Lung microvascular endothelial cell (primary cell): ENCODE measurements at places on chromosomes 13 and 19. TPM values are rescaled to one million over a fixed set of nuclear protein-coding genes. Genes with fewer than 3 reads are reported as not detected.

The SIGLEC9 gene
- total RNA-seq: 0.20 and 0.22 TPM in 2 replicates

The SHISA2 gene
- total RNA-seq: 0.87 and 1.8 TPM in 2 replicates

The ZNF383 gene
- 3.3 and 6.0 TPM in 2 replicates for total RNA-seq

The COX7A1 gene
- total RNA-seq: 88.5 and 153 TPM in 2 replicates

The TMPRSS9 gene
- under 0.01 and 0.20 TPM in 2 replicates for total RNA-seq

The CDX2 gene
- not detected in 2 replicates for total RNA-seq

The U2AF2 gene
- total RNA-seq: 61.9 and 62.9 TPM in 2 replicates

The RPS28 gene
- 186 and 293 TPM in 2 replicates for total RNA-seq

The C19orf25 gene
- total RNA-seq: 13.5 and 17.5 TPM in 2 replicates

The TEKTIP1 gene
- total RNA-seq: not detected in 2 replicates

The PGLYRP2 gene
- total RNA-seq: not detected in 2 replicates

The MTUS2 gene
- total RNA-seq: not detected in 2 replicates

The RINL gene
- total RNA-seq: 6.1 and 11.7 TPM in 2 replicates

The APLP1 gene
- 1.2 and 2.2 TPM in 2 replicates for total RNA-seq
